ENCODE measurements at places on chromosomes 11 and 22. TPM values are rescaled to one million over a fixed set of nuclear protein-coding genes. Genes with fewer than 3 reads are reported as not detected.

The ADAMTS8 gene
- total RNA-seq: not detected

The SCN3B gene
- 0.34 TPM for total RNA-seq

The SYT7 gene
- total RNA-seq: 0.77 TPM

The RBMXL2 gene
- not detected for total RNA-seq

The LMO1 gene
- total RNA-seq: not detected

The ASCL2 gene
- total RNA-seq: not detected

The OR5T2 gene
- not detected for total RNA-seq

The DERL3 gene
- 0.57 TPM for total RNA-seq

The GAL3ST1 gene
- total RNA-seq: 0.29 TPM

The GGTLC2 gene
- total RNA-seq: not detected

The LGR4 gene
- total RNA-seq: 59.3 TPM

The LDHAL6A gene
- not detected for total RNA-seq

The NOX4 gene
- total RNA-seq: 6.8 TPM

The DCHS1 gene
- 0.74 TPM for total RNA-seq

The RHBDD3 gene
- total RNA-seq: 40.2 TPM

The C22orf31 gene
- total RNA-seq: not detected

The PGM2L1 gene
- total RNA-seq: 8.1 TPM

All from Daoy (cell line).